ENCODE measurements at places on chromosomes 2 and 18. TPM values are rescaled to one million over a fixed set of nuclear protein-coding genes. Genes with fewer than 3 reads are reported as not detected.

- no peak for DNase-seq
These were observed 261.5 kb downstream of the FIGN start for GRCh38 chr2:163474319-163474744.

GRCh38 chr2:74571058-74571457, 16.5 kb downstream of the DOK1 start:
- DNase-seq = no peak

The DYNAP gene
- not detected for total RNA-seq

DNA sequence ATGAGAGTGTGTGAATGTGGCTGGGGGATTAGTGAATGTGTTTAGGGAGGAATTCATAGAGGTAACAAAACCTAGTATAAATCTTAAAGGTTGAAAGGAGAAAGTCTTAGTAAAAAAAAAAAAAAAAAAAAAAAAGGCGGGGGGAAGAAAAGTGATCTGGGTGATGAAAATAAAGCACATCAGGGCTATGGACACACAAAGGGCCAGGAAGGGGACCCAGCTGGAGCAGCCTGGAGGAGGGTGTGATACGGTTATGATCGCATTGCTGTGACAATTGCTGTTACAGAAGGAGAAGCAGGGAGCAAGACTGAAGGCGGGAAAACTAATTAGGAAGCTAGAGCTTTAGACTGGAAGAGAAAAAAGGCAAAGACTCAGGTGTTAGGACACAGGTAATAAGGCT, 85.4 kb downstream of the DLGAP1 start:
- DNase-seq = no peak
